ENCODE measurements at places on chromosomes 3 and 15.

GRCh38 chr3:127497676-127498075 lies 92.9 kb downstream of the TPRA1 start:
- no peak for DNase-seq

- DNase-seq = no peak
These were observed 105.1 kb upstream of the SLC6A6 start for GRCh38 chr3:14297305-14297704.

DNA sequence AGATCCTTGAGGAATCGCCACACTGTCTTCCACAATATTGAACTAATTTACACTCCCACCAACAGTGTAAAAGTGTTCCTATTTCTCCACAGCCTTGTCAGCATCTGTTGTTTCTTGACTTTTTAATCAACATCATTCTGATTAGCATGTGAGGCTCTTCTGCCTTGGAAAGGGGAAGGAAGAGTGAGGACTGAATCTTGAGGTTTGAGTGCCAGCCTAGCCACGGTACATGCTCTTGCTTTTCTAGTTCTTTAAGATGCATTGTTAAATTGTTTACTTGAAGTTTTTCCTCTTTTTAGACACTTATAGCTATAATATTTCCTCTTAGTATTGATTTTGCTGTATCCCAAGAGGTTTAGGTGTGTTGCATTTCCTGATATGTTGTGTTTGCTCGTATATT lies 596.1 kb downstream of the OTOL1 start:
- DNase-seq = no peak

DNA sequence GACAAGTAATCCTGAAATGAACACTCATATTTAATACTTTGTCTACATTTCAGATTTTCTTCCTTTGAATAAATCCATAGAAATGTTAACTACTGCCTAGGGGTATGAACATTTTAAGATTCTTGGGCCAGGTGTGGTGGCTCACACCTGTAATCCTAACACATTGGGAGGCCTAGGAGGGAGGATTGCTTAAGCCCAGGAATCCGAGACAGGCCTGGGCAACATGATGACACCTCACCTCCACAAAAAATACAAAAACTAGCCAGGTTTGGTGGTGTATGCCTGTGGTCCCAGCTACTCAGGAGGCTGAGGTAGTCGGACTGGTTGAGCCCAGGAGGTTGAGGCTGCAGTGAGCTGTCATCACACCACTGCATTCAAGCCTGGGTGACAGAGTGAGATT lies 73.9 kb upstream of the PIAS1 start:
- DNase-seq = no peak

DNA sequence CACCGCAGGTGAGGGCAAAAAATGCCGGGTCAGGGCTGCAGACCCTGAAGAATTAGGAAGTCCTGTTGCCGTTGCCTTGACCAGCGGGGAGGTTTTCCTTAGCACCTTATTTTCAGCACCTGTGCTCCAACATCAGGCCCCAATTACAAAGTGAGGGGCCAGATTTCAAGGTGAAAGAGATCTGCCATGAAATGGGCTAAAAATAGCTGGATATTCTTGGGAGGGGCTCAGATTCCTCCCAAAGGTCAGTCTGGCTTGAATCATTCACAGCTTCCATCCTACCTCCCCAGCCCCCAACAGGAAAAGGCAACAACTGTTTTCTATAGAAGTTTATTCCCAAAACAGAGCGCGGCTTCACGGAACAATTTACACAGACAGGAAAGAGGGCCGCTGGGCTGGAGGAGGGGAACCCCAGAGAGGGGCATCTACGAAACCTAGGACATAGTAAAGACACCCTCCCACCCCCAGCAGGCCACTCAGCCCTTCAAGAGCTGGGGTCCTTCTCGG lies 941 bp upstream of the SLC26A6 start:
- no peak for DNase-seq

DNA sequence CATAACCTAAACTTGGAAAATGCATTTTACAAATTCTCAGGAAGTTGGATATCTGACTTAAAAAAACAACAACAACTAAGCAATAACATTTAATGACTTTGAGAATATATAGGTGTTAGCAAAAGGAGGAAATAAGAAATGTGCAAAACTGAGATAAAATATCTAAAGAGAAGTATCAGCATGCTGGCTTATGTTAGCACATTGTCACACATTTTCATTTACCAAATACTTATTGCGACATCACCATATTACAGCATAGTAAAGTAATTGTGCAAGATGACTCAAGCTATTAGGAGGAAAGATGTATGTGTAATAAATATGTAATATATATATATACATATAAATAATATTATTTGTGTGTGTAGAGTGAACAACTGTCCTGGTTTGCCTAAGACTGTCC lies 9.2 kb downstream of the PTX3 start:
- DNase-seq = no peak

- no peak for DNase-seq
These were observed 140.1 kb downstream of the SMAD6 start for GRCh38 chr15:66841953-66842681.

DNA sequence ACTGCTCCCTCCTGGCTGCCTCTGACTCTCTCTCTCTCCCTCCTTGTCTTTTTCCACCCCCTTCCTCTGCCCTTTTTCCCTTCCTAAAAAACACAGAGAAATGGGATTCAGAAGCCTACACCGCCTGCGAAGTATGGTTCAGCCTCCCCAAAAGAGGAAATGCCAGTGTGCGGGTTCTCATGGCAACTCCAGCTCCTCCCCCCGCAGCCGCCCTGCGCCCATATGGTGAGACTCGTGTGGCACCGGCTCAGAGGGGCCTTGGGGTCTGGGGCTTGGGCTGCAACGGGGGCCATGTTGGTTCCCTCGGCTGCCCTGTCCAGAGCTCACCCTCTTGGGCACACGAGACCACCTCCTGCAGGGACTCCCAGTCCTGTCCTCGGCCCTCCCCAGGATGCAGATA lies 23.6 kb upstream of the LINGO1 start:
- no peak for DNase-seq

DNA sequence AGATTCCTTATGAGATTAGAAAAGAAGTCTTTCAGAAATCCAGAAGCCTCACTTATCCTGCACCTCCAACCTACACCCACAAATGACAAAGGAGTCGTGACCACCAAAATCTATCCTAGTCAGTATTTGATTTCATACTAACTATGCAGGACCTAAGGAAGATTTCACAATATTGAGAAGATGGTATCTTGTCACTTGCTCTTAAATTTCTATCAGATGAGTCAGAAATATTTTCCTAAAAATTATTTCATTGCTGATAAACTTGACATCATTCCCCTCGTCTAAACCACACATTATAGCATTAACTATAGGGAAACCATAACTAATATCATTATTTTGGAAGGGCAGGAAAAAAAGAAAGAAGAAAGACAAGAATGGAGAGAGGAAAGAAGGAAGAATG lies 138.0 kb upstream of the THBS1 start:
- DNase-seq = no peak

- DNase-seq = no peak
These were observed 373.1 kb downstream of the FOXP1 start for GRCh38 chr3:71210257-71211007.

GRCh38 chr3:8887435-8888300 lies 75.6 kb downstream of the RAD18 start:
- DNase-seq = no peak

- no peak for DNase-seq
These were observed 48.7 kb downstream of the NMNAT3 start for GRCh38 chr3:139629033-139629432.

DNA sequence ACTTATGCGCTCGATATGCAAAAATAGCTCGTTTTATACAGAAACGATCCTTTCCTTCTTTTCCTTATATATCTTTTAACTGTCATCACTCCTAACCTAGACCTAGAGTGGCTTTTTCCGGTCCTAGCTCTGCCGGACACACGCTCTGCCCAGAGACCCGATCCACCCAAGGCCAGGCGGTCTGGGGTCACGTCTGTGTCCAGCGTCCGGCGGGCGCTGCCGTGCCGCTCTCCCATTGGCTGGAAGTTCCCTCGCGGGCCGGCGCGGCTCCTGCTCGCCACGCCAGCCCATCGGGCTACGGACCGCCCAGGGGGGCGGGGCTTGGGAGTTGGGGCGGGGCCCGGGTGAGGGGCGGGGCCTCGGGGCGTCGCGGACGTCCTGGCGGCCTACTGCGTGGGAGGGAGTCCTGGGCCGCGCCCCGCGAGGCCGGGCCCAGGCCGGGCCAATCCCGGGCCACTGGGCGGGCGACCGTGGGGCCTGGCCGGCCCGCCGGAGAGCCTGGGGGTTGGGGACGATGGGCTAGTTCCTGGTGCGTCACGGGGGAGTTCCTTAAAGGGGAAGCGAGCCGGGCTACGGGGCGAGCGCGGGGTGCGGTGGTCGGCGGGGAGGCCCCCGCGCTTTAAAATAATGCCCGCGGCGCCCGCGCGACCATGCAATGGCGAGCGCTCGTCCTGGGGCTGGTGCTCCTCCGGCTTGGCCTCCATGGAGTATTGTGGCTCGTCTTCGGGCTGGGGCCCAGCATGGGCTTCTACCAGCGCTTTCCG lies at the start of gene EDEM1:
Gene EDEM1, plus strand, starts transcription at position 552 of the 764 bp plus-strand sequence. Its CDS starts 99 bp downstream, at position 651.
- peak; percentile 17 for DNase-seq

DNA sequence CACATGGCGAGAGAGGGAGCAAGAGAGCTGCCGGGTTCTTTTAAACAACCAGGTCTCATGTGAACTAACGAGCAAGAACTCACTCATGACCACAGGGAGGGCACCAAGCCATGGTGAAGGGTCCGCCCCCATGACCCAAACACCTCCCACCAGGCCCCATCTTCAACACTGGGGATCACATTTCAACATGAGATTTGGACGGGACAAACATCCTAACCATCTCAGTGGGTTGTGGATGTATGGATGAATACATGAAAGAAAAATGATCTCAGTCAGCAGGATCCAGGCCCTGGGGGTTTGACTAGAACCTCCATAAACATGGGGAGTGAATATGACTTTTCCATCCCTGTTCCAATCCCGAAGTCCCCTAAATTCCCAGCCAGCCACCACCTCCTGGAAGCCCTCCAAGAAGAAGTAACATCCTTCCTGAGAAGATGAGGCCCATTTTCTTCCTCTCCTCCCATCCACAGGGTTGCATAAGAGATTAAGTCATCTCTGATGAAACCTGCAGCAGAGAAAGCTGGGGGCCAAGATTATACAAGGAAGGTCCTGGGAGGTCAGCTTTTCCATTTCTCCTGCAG lies 9.5 kb downstream of the CAV3 start:
- no peak for DNase-seq

GRCh38 chr3:45079715-45080114 lies 53.6 kb downstream of the CLEC3B start:
- no peak for DNase-seq

DNA sequence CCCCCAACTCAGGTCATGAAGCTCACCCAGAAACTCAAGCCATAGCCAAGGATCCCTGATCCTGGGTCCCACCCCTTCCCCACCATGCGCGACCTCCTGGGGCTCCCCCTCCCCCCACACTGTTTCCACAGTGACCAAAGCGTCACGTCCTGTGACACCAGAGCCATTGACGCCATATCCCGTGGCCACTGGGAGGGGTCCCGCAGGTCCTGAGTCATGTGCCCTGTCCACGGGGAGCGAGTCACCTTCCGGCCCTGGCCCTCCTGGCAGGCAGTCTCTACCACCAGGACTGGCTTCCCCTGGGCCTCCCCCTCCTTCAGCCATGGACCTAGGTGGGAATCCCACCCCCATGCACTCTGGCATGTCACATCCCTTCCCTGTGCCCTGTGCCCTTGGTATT lies 15.6 kb downstream of the SEMA3F start:
- no peak for DNase-seq

GRCh38 chr15:62403164-62403809 lies 238.2 kb upstream of the C2CD4B start:
- no peak for DNase-seq

- DNase-seq = no peak
These were observed 87.5 kb upstream of the MYO5C start for GRCh38 chr15:52383100-52383588.

GRCh38 chr3:20194793-20195460 lies 8.9 kb upstream of the SGO1 start:
- DNase-seq = no peak

DNA sequence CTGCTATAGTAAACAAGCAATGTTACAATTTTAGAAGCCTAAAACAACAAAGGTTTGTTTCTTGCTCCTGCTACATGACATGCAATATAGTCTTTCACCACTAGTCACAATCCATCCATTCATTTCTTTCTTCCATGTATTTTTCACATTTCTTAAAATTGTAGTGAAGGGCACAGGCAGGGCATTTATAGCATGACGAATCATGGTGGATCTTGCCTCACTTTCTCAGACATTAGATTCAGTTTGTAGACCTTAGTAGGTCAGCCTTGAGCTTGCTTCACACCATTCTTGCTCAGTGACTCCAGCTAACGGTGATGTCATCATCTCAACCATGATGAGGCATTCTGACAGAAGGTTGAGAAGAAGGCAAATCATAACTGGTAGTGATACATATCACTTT lies 546.8 kb downstream of the TBL1XR1 start:
- DNase-seq = no peak

- DNase-seq = peak; percentile 19
These were observed 6.2 kb downstream of the MELTF start for GRCh38 chr3:197023241-197023997.

GRCh38 chr15:83784975-83785374 lies 131.1 kb downstream of the ADAMTSL3 start:
- DNase-seq = no peak

DNA sequence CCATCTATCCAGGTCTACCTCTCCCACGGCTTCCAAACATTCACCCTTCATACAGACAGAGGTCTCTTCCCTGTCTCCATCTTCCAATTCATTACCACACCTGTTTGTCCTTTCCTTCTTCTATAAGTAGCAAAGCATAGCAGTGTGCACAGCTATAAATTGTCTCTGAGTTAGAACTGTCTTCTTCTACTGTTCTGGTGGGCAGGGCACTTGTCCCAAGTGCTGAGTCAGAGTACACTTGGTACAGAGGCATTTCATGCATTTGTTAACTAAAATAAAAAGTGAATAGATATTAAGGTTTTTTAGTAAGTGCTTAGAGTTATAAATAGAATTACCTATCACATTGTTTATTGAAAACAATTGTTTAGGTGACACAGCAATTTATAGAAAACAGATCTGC lies 150.1 kb upstream of the CCDC54 start:
- no peak for DNase-seq

- no peak for DNase-seq
These were observed at the start of gene LTF for GRCh38 chr3:46464326-46465195. LTF (minus strand) TSS chr3:46464905; CDS start chr3:46464867, 38 bp downstream.

GRCh38 chr3:131114256-131114655 lies 87.6 kb downstream of the NEK11 start:
- no peak for DNase-seq

GRCh38 chr3:64331605-64332004 lies 106.3 kb upstream of the PRICKLE2 start:
- DNase-seq = peak; percentile 48

GRCh38 chr15:64279131-64279530 lies 76.8 kb downstream of the CSNK1G1 start:
- no peak for DNase-seq

- no peak for DNase-seq
These were observed 16.9 kb upstream of the P2RY13 start for GRCh38 chr3:151346292-151346691.

Measured in NCI-H1417 treated with DMSO at 0.1 percent for 48 hours (cell line).